ENCODE measurements at places on chromosomes 3 and 15. TPM values are rescaled to one million over a fixed set of nuclear protein-coding genes. Genes with fewer than 3 reads are reported as not detected.

DNA sequence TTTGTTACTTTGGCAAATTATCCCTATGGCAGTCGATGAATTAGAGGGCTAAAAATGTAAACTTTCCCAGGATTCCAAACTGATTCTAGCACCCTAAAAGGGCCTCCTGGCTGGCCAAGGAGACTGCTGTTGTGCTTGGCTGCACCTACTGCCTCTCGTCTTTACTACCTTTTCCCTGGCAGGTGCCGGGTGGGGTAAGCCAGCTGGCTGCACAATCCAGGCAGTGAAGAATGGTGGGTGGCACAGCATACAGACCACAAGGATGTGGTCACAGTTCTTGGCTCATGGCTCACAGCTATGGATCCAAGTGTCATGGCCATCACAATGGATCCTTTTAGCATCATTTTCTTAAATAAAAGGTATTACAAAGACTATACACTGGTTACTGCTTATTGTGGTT, 20.7 kb upstream of the SLC25A26 start:
- no peaks in the 10 kb centered on the region for H3K36me3 ChIP-seq
- no peak overlapping the region for H3K27ac ChIP-seq
- H3K4me1 ChIP-seq: peaks cover 5% of the 10 kb centered on the region
- DNase-seq: no peak
- no peaks in the 10 kb centered on the region for H3K27me3 ChIP-seq
- H3K4me3 ChIP-seq: no peak overlapping the region

The ADAMTS7 gene
- total RNA-seq: 2.8 TPM

GRCh38 chr3:126964950-126965349, 18.0 kb upstream of the PLXNA1 start:
- no peaks in the 10 kb centered on the region for H3K4me1 ChIP-seq
- no peak overlapping the region for H3K27ac ChIP-seq
- no peak for DNase-seq
- H3K27me3 ChIP-seq: no peaks in the 10 kb centered on the region
- no peak overlapping the region for H3K4me3 ChIP-seq

The SOX14 gene
- total RNA-seq: not detected

The TRH gene
- not detected for total RNA-seq

GRCh38 chr3:1600206-1600605, 498.5 kb upstream of the CNTN4 start:
- H3K27ac ChIP-seq: no peak overlapping the region
- no peaks in the 10 kb centered on the region for H3K4me1 ChIP-seq
- no peaks in the 10 kb centered on the region for H3K27me3 ChIP-seq
- H3K36me3 ChIP-seq: no peaks in the 10 kb centered on the region

DNA sequence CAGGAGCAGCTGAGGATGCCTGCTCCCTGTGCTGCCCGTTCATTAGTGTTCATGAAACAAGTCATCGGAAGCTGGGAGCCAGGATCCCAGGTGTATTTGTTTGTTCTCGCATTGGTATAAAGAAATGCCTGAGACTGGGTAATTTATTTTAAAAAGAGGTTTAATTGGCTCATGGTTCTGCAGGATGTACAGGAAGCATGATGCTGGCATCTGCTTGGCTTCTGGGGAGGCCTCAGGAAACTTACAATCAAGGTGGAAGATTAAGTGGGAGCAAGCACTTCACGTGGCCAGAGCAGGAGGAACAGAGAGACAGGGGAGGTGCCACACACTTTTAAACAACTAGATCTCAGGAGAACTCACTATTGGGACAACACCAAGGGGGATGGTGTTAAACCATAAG, 5.5 kb upstream of the HYKK start:
- H3K4me1 ChIP-seq: no peaks in the 10 kb centered on the region
- H3K36me3 ChIP-seq: no peaks in the 10 kb centered on the region
- H3K27me3 ChIP-seq: no peaks in the 10 kb centered on the region
- no peak overlapping the region for H3K27ac ChIP-seq

DNA sequence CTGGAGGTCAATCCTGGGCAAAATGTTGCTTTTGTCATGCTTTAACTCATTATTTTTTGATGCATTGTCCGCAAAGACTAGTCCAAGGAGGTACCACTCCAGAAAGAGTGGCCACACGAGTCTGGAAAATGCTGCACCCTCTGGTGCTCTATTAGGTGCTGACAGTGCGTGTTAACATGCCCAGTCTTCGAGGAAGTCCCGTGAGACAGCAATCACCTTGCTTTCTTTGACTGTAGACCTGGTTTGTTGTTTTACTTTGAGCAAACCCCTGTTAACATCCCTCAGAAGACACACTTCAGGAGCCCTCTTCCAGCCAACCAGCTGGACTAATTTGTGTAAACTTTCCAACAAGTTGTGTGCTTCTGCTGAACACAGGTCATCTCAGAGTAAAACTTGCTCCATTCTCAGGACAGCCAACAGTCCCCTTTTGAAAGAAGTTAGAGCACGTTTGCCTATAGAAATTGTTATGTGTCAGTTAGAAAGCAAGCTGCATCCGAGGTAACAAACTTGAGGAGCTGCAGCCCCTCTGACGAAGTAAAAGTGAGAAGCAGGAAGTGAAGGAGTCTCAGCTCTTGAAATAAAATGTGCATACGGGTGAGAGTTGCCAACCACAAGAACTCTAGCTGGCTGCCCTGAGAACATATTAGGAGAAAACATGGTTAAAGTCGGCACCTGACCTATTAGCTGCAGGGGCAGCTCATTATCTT, 205.0 kb downstream of the LPP start:
- H3K4me3 ChIP-seq: no peak overlapping the region
- H3K27ac ChIP-seq: peak overlapping the region; percentile 50
- no peak for DNase-seq
- H3K36me3 ChIP-seq: no peaks in the 10 kb centered on the region
- H3K4me1 ChIP-seq: no peaks in the 10 kb centered on the region

The ACTRT3 gene
- total RNA-seq: 1.7 TPM

DNA sequence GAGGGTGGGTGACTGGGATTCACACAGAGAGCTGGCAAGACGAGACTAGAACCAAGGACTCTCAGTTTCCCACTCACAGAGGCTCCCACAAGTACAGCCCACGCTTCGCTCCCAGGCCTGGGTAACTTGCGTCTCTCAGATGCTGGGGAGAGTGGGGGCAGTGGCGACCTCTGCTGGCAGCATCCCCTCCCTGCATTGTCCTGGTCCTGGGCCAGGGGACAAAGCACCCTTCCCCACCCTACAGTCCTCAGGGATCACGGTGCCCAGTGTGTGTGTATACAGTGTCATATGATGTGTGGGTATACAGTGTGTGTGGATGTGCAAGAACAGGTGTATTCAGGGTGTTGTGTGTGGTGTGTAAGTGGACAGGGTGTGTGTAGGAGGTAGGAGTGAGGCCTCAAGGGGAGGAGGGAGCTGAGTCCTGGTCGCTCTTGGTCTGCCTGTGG, 12.8 kb downstream of the VILL start:
- DNase-seq: peak; percentile 83
- no peak overlapping the region for H3K4me3 ChIP-seq
- H3K27me3 ChIP-seq: no peaks in the 10 kb centered on the region

GRCh38 chr15:50116477-50116876, 2.6 kb downstream of the ATP8B4 start:
- no peak overlapping the region for H3K4me3 ChIP-seq
- no peaks in the 10 kb centered on the region for H3K4me1 ChIP-seq
- H3K27ac ChIP-seq: no peak overlapping the region
- no peaks in the 10 kb centered on the region for H3K36me3 ChIP-seq
- DNase-seq: no peak
- H3K27me3 ChIP-seq: no peaks in the 10 kb centered on the region

- H3K27ac ChIP-seq: peak overlapping the region; percentile 44
- H3K4me1 ChIP-seq: peaks cover 23% of the 10 kb centered on the region
- H3K4me3 ChIP-seq: no peak overlapping the region
- H3K27me3 ChIP-seq: no peaks in the 10 kb centered on the region
These were observed 223.6 kb upstream of the TLE3 start for GRCh38 chr15:70321172-70321819.

The NR2E3 gene
- 1.4 TPM for total RNA-seq

- no peak overlapping the region for H3K27ac ChIP-seq
- no peak overlapping the region for H3K4me3 ChIP-seq
These were observed 27.7 kb downstream of the CLASP2 start for GRCh38 chr3:33690341-33690740.

DNA sequence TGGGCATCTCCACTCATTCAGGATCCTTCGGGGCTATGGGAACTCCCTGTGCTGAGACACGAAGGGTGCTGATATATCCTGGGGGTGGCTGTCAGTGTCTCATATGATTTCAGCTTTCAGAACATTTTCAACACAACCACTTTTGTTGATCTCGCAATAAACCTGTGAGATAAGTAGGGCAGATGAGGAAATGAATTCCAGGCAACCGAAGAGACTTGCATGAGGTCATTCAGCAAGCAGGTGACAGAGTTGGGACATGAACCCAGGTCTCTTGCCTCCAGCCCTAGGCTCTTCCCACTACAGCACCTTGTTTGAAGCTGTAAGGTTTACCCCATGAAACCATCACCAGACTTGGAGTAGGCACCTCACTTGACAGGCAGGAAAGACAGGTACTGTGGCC, 16.6 kb downstream of the DUOX1 start:
- no peaks in the 10 kb centered on the region for H3K27me3 ChIP-seq
- H3K4me3 ChIP-seq: no peak overlapping the region
- DNase-seq: no peak
- H3K4me1 ChIP-seq: no peaks in the 10 kb centered on the region
- no peaks in the 10 kb centered on the region for H3K36me3 ChIP-seq

DNA sequence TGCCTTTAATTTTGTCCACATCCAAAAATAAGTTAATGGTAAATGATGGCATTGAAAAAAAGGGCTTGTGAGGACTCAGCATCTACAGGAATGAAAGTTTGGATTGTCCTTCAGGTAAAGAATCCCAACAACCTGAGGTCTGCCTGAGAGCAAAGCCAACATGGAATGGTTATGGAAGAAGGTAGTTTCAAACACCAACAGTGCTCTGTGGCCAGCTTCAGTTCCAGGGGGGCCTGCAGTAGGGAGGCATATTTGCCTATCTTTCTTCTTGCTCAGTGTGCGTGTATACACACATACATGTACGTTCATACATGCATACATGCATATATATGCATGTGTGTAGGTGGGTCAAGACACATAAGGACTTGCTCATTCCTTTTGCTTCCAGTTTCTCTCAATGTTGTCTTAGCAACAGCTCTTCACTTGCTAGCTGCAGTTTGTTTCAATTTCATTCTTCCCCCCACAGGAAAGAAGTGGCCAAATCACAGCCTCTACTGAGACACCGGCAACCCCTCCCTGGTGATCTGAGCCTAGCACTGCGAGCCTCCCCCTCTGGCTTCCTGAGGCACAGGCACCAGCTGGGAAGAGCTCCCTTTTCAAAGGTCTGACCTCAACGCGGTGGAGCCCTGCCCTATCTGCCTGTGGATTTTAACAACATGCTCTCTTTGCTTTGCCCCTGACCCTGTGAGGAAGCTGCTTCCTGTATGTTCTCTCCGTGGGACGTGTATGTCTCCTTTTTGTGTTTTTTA, 146.2 kb downstream of the KLF13 start:
- no peaks in the 10 kb centered on the region for H3K36me3 ChIP-seq
- peak; percentile 73 for DNase-seq
- peak overlapping the region; percentile 20 for H3K4me3 ChIP-seq
- peaks cover 6% of the 10 kb centered on the region for H3K4me1 ChIP-seq
- no peaks in the 10 kb centered on the region for H3K27me3 ChIP-seq
- H3K27ac ChIP-seq: peak overlapping the region; percentile 18

GRCh38 chr15:63848879-63849551, 15.3 kb upstream of the HERC1 start:
- no peaks in the 10 kb centered on the region for H3K36me3 ChIP-seq
- H3K4me1 ChIP-seq: no peaks in the 10 kb centered on the region
- DNase-seq: no peak
- no peaks in the 10 kb centered on the region for H3K27me3 ChIP-seq
- H3K27ac ChIP-seq: no peak overlapping the region
- no peak overlapping the region for H3K4me3 ChIP-seq

DNA sequence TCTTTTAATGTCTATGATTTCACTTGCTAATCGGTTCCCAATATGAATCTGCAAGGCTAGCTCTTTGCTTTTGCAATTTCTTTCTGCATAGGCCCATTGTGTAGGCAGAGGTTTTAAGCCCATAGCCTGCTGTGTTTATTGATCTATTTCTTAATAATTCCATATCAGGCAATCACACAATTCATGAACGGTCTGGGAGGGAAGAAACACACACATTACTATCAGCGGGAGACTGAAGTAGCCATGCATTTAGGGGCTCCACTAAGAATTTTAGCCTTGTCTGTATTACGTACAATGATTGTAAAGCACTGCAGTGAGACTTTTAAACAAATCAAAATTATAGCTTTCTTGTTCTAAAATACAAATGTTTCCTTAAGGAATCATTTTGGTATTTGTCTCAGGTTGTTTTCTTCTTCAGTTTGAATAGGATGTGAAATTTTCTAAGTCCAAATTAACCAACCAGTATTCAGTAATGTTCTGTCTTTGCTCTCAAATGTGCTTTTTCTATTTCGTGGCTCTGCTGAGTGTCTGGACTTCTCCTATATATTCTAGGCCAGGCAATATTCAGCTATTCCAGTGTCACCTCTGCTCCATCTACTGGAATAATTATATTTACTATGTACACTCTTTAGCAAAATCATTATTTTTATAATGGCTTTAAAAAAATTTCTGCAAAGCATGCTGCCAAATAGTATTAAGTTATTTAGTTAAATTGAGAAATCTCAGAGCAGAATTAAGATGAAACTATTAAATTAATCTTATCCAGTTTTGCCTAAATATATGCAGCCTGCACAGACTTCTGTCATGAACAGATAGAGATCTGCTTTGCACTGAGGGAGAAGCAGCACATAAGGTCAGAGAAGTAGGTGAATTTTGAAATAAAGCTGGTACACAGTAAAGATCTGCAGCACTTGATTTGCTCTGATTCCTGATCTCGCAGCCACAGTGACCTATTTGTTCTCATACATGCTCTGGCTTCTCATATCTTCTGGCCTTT, 103.0 kb upstream of the NAALADL2 start:
- H3K36me3 ChIP-seq: no peaks in the 10 kb centered on the region
- H3K4me3 ChIP-seq: no peak overlapping the region
- no peaks in the 10 kb centered on the region for H3K4me1 ChIP-seq
- DNase-seq: no peak
- no peak overlapping the region for H3K27ac ChIP-seq

- no peak overlapping the region for H3K27ac ChIP-seq
- H3K27me3 ChIP-seq: no peaks in the 10 kb centered on the region
- no peaks in the 10 kb centered on the region for H3K36me3 ChIP-seq
- DNase-seq: no peak
- no peaks in the 10 kb centered on the region for H3K4me1 ChIP-seq
- H3K4me3 ChIP-seq: no peak overlapping the region
These were observed 158.8 kb downstream of the CLSTN2 start for GRCh38 chr3:140093742-140094141.

The PSTPIP1 gene
- 6.3 TPM for total RNA-seq

The FAM107A gene
- 26.8 TPM for total RNA-seq

GRCh38 chr3:172892158-172892557, 141.6 kb downstream of the ECT2 start:
- H3K27ac ChIP-seq: no peak overlapping the region
- no peaks in the 10 kb centered on the region for H3K27me3 ChIP-seq
- no peak for DNase-seq
- no peaks in the 10 kb centered on the region for H3K4me1 ChIP-seq

- no peaks in the 10 kb centered on the region for H3K36me3 ChIP-seq
- no peaks in the 10 kb centered on the region for H3K27me3 ChIP-seq
- DNase-seq: no peak
- no peaks in the 10 kb centered on the region for H3K4me1 ChIP-seq
- no peak overlapping the region for H3K4me3 ChIP-seq
These were observed 241.0 kb downstream of the ATP8B4 start for GRCh38 chr15:49877873-49878521.

GRCh38 chr3:55085231-55085630, 157.4 kb upstream of the LRTM1 start:
- H3K4me3 ChIP-seq: no peak overlapping the region
- H3K27me3 ChIP-seq: no peaks in the 10 kb centered on the region
- DNase-seq: no peak
- H3K36me3 ChIP-seq: no peaks in the 10 kb centered on the region

Data from Peyer's patch (tissue), 4 donors.